ENCODE measurements at places on chromosomes 2 and 18. TPM values are rescaled to one million over a fixed set of nuclear protein-coding genes. Genes with fewer than 3 reads are reported as not detected.

- H3K4me3 ChIP-seq = no peak overlapping the region
- no peaks in the 10 kb centered on the region for H3K27me3 ChIP-seq
- no peak overlapping the region for H3K27ac ChIP-seq
- no peak for DNase-seq
- no peaks in the 10 kb centered on the region for H3K36me3 ChIP-seq
- no peaks in the 10 kb centered on the region for H3K4me1 ChIP-seq
These were observed 187.4 kb downstream of the MGAT5 start for GRCh38 chr2:134441153-134441863.

DNA sequence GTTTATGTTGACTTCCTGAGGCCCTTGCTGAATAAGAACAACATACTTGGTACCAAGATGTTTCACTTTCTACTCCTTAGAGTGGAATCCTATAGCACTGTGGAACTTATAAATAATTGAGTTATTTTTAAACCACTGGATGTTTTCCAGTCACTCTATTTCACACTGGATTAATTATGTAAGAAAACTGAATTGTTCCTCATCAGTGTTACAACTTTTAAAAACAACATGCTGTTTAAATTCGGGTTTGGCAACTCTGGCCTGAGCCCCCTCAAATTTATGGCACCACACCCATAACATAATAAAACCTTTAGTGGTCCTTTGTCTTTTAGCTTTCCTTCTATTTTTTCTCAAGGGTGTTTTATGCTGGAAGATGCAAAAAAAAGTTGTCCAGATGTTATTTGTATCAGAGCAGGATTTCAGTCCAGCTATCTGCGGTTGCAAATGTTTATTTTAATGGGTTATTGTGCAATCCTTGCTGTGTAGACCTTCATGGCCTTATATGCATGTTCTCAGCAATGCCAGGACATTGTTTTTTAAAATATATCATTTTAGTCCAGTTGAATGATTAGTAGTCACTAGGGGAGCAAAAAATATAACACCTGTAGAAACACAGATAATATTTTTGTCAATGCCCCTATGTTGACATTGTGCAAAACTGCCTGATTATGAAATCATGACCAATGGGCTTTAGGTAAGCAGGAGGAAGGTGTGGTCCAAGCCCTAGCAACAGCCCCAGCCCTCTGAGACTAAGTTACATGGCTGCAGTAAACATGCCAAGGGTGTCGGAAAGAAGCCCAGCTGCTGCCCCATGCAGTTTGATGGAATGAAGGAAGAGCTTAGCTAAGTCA is 638.0 kb upstream of the ZEB2 start:
- H3K27ac ChIP-seq = no peak overlapping the region
- H3K4me1 ChIP-seq = no peaks in the 10 kb centered on the region
- H3K27me3 ChIP-seq = no peaks in the 10 kb centered on the region
- H3K36me3 ChIP-seq = no peaks in the 10 kb centered on the region

DNA sequence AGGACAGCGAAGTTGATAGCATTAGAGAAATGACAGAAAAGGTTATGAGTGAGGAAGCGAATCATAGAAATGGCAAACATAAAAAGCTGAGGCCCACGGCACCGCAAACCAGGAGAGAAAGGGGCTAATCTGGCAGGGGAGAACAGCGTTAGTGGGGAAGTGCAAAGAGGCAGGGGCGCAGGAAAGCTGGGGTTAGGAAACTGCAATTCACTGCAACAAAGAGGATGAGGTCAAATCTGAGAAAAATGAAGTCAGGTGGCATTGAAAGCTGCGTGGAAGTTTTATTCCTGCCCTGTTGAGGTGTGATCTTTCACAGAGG is 653 bp upstream of the ABI2 start:
- H3K27me3 ChIP-seq = peaks cover 6% of the 10 kb centered on the region
- H3K36me3 ChIP-seq = no peaks in the 10 kb centered on the region
- H3K27ac ChIP-seq = peak overlapping the region; percentile 77
- peaks cover 24% of the 10 kb centered on the region for H3K4me1 ChIP-seq

DNA sequence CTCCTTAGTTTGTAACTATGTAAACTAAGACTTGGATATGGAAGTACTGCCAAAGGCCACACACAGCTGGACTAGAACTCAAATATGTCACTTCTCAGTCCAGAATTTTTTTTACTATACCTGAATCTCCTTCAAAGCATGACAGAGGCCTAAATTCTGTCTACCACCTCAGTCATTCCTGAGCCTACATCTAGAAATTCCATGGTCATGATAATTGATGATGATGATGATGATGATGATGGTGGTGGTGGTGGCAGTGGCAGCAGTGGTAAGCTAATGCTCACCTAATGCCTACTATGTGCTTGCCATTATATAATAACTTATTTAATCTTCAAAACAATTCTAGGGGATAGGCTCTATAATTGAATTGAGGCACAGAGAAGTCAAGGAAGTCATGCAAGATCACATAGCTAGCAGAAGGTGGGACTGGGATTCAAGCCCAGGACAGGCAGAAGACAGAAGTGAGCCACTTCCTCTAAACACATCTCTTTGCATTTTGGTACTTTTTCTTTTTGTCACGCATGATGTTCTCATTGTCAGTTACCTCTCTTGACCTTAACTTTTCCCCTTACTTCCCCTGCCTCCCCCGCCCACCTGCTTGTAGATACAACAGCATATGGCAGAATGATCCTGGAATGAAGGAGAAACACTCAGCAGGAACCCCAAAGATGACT is 539.3 kb downstream of the TNS1 start:
- no peak overlapping the region for H3K4me3 ChIP-seq
- no peaks in the 10 kb centered on the region for H3K36me3 ChIP-seq
- no peak for DNase-seq
- H3K27ac ChIP-seq = no peak overlapping the region
- no peaks in the 10 kb centered on the region for H3K4me1 ChIP-seq

Gene NUP35
- 16.9 TPM for total RNA-seq

- H3K4me3 ChIP-seq = no peak overlapping the region
- H3K4me1 ChIP-seq = no peaks in the 10 kb centered on the region
- H3K27me3 ChIP-seq = no peaks in the 10 kb centered on the region
- H3K27ac ChIP-seq = no peak overlapping the region
These were observed 411.2 kb downstream of the RND3 start for GRCh38 chr2:150076281-150076680.

Gene HOXD12
- total RNA-seq = not detected

GRCh38 chr2:235291461-235291860 is 202.4 kb upstream of the AGAP1 start:
- no peak for DNase-seq
- H3K27me3 ChIP-seq = peaks cover 11% of the 10 kb centered on the region
- no peaks in the 10 kb centered on the region for H3K36me3 ChIP-seq
- H3K27ac ChIP-seq = no peak overlapping the region
- no peaks in the 10 kb centered on the region for H3K4me1 ChIP-seq

Gene KCNK3
- total RNA-seq = not detected

Gene SERPINB12
- not detected for total RNA-seq

- H3K4me1 ChIP-seq = no peaks in the 10 kb centered on the region
- H3K27ac ChIP-seq = peak overlapping the region; percentile 4
- H3K36me3 ChIP-seq = no peaks in the 10 kb centered on the region
- H3K27me3 ChIP-seq = peaks cover 1% of the 10 kb centered on the region
These were observed 155.2 kb downstream of the FBXO15 start for GRCh38 chr18:73992242-73993022.

Data from activated CD4-positive, alpha-beta T cell treated with anti-CD3 and anti-CD28 coated beads, Interleukin-2, amount 10 ng/mL, durations not matched to agents 7 days and 5 days (primary cell).